ENCODE measurements at places on chromosomes 2 and 18. TPM values are rescaled to one million over a fixed set of nuclear protein-coding genes. Genes with fewer than 3 reads are reported as not detected.

Gene SRD5A2
- not detected for total RNA-seq

Gene ARMC9
- 33.0 TPM for total RNA-seq

Gene PROC
- total RNA-seq, result 1.7 TPM

Gene STK36
- 34.9 TPM for total RNA-seq

Gene RESP18
- total RNA-seq, result not detected

- no peak overlapping the region for H3K4me3 ChIP-seq
- no peaks in the 10 kb centered on the region for H3K4me1 ChIP-seq
- DNase-seq, result no peak
These were observed 16.8 kb upstream of the KCNK3 start for GRCh38 chr2:26675651-26676255.

DNA sequence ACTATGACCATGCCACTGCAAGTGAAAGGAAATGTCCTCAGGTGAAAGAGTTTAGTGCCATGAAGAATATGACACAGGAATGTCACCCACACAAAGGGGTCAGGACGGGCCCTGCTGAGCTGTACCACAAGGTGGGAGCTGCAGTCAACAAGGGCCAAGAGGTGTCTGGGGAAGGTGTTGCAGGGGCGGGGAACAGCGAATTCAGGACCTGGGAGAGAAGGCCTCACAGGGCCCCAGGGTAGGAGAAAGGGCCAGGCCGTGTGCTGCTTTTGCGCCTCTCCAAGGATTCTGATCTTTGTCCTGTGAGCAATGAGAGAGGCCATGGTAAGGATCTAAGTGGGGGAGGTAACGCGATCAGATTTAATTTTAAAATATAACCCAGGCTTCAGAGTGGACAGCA lies 23.6 kb downstream of the CYB5A start:
- H3K4me1 ChIP-seq, result no peaks in the 10 kb centered on the region
- no peak for DNase-seq
- no peak overlapping the region for H3K27ac ChIP-seq
- H3K36me3 ChIP-seq, result no peaks in the 10 kb centered on the region

GRCh38 chr2:236744281-236744705 lies 174.7 kb downstream of the ACKR3 start:
- no peaks in the 10 kb centered on the region for H3K36me3 ChIP-seq
- H3K27ac ChIP-seq, result no peak overlapping the region
- no peak overlapping the region for H3K4me3 ChIP-seq
- no peaks in the 10 kb centered on the region for H3K27me3 ChIP-seq

DNA sequence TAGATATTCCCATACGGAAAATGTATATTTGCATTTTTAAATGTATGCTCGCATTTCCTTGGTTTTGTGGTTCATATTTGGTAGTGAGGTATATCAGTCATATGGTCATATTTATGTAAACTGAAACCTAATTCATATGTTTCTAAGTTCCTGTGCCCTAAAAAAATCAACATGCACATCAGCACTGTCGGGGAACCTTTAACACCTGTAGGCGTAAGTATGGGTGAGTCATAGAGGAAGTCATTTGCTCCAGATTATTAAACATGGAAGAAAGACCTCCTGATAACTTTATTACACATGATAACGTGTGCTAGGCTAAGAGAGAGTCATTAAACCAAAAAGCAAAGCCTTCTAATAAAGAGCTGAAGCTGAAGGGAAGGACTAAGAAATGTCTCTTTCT lies 437.7 kb downstream of the NRXN1 start:
- no peak overlapping the region for H3K4me3 ChIP-seq
- H3K36me3 ChIP-seq, result no peaks in the 10 kb centered on the region
- no peak for DNase-seq
- H3K4me1 ChIP-seq, result no peaks in the 10 kb centered on the region
- no peaks in the 10 kb centered on the region for H3K27me3 ChIP-seq

- H3K36me3 ChIP-seq, result no peaks in the 10 kb centered on the region
- no peaks in the 10 kb centered on the region for H3K27me3 ChIP-seq
- no peaks in the 10 kb centered on the region for H3K4me1 ChIP-seq
- DNase-seq, result no peak
These were observed 339.8 kb downstream of the DYSF start for GRCh38 chr2:71792926-71793761.

- H3K27ac ChIP-seq, result no peak overlapping the region
- no peaks in the 10 kb centered on the region for H3K4me1 ChIP-seq
- no peak for DNase-seq
- H3K4me3 ChIP-seq, result peak overlapping the region; percentile 54
- no peaks in the 10 kb centered on the region for H3K36me3 ChIP-seq
These were observed 296 bp upstream of the GRHL1 start for GRCh38 chr2:9951272-9951521.

GRCh38 chr18:56661360-56662062 lies 10.4 kb downstream of the WDR7 start:
- H3K27ac ChIP-seq, result no peak overlapping the region
- H3K27me3 ChIP-seq, result no peaks in the 10 kb centered on the region
- no peak overlapping the region for H3K4me3 ChIP-seq

GRCh38 chr2:149627111-149627801 lies 39.7 kb upstream of the MMADHC start:
- no peaks in the 10 kb centered on the region for H3K36me3 ChIP-seq
- H3K4me1 ChIP-seq, result no peaks in the 10 kb centered on the region
- DNase-seq, result no peak
- H3K27ac ChIP-seq, result no peak overlapping the region
- H3K27me3 ChIP-seq, result no peaks in the 10 kb centered on the region

DNA sequence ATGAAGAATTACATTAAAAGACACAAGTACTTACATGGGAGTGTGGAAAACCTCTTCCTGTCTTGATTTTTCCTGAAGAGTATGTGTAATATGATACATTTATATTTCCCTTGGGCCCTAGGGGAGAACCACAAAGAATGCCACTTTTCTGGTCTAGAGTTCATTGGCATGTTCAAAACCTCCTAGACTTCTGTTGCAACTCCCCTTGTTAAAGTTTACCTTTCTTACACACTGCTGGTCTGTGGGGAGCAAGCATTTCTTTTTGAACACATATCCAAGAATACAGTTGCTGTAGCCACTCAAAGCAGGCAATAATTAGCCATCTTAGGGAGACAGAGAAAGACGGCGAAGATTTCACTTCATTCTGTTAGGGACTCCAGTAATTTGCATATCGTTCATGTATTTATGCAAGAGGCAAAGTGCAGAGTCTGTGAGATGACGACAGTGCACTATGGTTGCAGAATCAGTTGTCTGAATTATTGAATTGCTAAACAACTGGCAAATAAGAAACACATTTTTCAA lies 103.5 kb downstream of the NOL4 start:
- no peak for DNase-seq
- no peaks in the 10 kb centered on the region for H3K4me1 ChIP-seq
- no peaks in the 10 kb centered on the region for H3K36me3 ChIP-seq
- H3K27me3 ChIP-seq, result peaks cover 2% of the 10 kb centered on the region

DNA sequence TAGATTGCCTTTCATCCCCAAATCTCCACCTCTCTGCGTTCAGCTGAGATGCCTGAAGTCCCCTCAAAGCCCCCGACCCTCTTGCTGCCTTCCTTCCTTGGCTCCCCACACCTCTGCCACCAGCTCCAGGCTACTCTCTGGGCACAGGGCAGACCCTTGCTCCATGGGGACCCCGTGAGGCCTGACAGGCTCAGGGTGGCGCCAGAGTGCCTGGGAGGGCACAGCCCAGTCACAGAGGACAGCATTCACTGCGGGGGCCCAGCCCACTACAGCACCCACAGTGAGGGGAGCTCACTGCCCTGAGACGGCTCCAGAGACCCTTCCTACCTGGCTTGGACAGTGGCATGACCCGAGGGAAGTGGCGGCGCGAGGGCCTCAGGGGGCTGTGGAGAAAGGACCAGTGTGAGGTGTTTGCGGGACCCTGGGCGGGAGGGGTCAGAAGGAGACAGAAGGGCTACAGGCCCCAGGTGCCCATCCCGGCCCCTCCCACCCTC lies 51.0 kb downstream of the AQP12A start:
- DNase-seq, result peak; percentile 54
- H3K27ac ChIP-seq, result no peak overlapping the region
- H3K4me3 ChIP-seq, result no peak overlapping the region
- no peaks in the 10 kb centered on the region for H3K27me3 ChIP-seq
- H3K4me1 ChIP-seq, result no peaks in the 10 kb centered on the region

DNA sequence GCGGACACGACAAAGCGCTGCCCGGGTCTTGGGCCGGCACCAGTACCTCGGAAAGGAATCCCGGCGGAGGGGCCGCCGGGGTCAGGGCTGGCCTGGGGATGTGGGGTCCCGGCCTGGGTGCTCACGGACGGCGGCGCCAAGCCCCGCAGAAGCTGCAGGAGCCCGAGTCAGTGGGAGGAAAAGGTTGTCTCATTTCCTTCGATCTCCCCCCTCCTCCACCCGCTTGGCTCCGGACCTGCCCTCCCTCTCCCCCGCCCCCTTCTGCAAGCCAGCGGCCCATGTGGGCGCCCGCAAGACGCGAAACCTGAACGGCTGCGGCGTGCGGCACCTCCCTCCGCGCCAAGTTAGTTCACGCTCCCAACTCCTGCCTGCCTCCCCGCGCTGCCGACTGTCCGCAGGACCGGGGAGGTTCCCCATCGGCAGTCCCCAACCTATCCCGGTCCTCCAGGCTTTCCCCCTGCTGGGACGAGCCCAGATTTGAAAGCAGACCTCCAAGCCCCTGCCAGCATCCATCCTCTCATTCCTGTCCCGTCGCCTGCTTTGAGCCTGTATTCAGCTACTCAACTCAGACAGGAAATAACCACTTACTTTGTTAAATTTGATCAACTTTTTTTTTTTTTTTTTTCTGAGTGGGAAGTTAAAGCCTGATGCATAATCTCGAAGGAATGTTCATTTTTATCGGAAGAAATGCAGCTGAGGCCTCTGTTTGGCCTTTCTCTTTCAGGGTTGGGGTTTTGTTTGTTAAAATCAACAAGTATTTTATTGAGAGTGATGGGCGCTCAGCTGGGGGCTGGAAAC lies at the start of gene EVA1A:
EVA1A (minus strand) TSS at position 172 of the 798 bp plus-strand sequence. CDS start 42,799 bp downstream, outside the sequence.
- no peak within 1 kb of the TSS for H3K27ac ChIP-seq
- peaks cover 14% of the 10 kb centered on the region for H3K27me3 ChIP-seq
- H3K36me3 ChIP-seq, result no peaks in the 10 kb centered on the region

DNA sequence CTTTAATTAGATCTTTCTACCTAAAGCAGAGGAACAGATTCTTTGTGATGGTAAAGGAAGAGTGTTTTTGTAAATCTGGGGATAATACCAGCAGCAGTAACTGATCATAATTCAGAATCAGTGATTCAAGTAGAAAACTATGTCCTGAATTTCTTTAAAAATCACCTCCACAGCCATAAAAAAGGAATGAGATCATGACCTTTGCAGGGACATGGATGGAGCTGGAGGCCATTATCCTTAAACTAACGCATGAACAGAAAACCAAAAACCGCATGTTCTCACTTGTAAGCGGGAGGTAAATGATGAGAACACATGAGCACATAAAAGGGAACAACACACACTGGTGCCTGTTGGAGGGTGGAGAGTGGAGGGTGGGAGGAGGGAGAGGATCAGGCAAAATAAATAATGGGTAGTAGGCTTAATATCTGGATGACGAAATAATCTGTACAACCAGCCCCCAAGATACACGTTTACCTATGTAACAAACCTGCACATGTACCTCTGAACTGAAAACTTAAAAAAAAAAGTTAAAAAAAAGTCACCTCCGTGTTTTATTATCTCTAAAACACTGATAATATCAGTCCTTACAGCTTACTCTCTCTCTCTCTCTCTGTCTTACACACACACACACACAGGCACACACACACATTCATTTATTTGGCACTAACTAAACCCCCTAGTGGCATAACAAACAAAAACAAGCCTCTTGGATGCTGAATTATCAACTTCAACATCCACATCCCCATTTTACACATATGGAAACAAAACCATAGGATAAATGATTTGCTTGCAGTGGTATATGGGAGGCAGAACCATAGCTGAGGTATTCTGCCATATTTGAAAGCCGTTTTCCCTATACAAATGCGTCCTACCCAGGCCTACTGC lies 1.4 kb downstream of the TM4SF20 start:
- no peak overlapping the region for H3K27ac ChIP-seq
- DNase-seq, result no peak
- no peak overlapping the region for H3K4me3 ChIP-seq
- H3K27me3 ChIP-seq, result no peaks in the 10 kb centered on the region
